ENCODE measurements at places on chromosomes 7 and 10. TPM values are rescaled to one million over a fixed set of nuclear protein-coding genes. Genes with fewer than 3 reads are reported as not detected.

Gene PNLIPRP3
- not detected for total RNA-seq

Gene MKI67
- 59.2 TPM for total RNA-seq

Gene RASA4
- total RNA-seq: 2.8 TPM

Gene STK17A
- 26.8 TPM for total RNA-seq

Gene GDF10
- total RNA-seq: not detected

Gene NEUROD6
- total RNA-seq: not detected

Gene WNT16
- 0.88 TPM for total RNA-seq

Gene CYP2E1
- total RNA-seq: 0.25 TPM

Gene KIF11
- 33.5 TPM for total RNA-seq

Gene WDFY4
- not detected for total RNA-seq

Gene IKZF1
- not detected for total RNA-seq

Gene SPDYE2B
- total RNA-seq: not detected

Gene CHN2
- total RNA-seq: 0.35 TPM

Gene HELLS
- total RNA-seq: 23.8 TPM

Gene BTBD16
- total RNA-seq: 0.57 TPM

Gene SLC39A12
- total RNA-seq: not detected

Gene INTS1
- total RNA-seq: 54.7 TPM

Gene RADIL
- total RNA-seq: 2.7 TPM

Gene SHTN1
- total RNA-seq: 24.9 TPM

Gene FOXI2
- total RNA-seq: not detected

Gene OR2A1
- total RNA-seq: not detected

Gene PANK1
- total RNA-seq: 7.4 TPM

Gene TMEM229A
- total RNA-seq: not detected

Gene ZMYND11
- total RNA-seq: 43.9 TPM
